NCI-H1436 (cell line): ENCODE measurements at places on chromosomes 1 and 21.

DNA sequence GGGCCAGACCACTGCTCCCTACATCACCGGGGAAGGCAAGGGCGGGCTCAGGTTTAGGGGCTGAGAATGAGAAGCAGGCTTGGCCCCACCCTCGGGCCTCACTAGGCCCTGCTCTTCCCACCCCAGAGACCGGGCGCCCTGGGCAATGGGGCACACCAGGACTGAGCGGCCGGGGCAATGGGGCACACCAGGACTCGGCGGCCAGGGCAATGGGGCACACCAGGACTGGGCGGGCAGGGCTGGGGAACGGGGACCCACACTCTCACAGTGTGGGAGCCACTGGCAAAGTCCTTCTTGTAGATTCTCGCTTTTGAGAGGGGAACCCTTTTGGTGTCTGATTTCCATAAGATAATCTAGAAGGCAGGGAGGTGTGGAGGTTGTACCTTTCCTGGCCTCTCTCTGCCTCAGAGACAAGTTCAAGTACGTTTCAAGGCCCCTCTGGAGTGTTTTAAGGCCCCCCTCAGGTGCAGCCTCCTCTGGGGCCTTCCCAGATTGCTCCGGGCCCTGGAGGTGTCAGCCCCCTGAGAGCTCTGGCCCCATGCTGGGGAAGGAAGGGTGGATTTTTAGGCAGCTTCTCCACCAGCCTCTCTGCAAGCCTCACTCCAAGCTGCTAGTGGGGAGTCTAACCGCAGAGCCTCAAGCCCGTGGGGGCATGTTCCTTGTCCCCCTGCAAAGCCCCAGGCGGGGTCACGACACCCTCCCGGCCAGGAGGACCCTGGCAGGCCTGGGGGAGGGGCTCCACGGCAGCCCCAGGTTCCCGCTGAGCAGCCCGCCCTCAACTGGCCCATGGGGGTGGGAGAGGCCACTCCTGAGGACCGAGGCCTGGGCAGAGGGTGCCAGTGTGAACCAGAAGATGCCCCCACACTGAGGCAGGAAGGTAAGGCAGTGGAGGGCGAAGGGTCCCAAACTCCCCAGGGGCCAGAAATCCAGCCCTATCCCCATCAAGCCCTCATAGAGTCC is 66.2 kb downstream of the ARHGEF16 start:
- no peak for DNase-seq

- no peak for DNase-seq
These were observed 115.0 kb downstream of the BACH1 start for GRCh38 chr21:29413683-29414082.

DNA sequence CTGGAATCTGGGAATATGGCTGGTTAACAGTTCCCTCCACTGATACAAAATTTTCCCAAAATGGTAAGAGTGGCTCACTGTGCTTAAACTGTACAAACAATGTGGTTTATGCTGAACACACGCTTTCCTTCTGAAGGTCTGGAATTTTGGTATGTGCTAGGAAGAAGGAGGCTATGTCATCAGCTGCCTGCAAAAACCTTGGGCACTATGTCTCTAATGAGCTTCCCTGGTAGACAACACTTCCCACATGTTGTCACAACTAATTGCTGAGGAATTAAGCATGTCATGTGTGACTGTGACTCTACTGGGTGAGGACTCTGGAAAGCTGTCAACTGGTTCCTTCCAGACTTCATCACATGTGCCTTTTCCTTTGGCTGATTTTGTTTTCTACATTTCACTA is 29.2 kb downstream of the IPP start:
- no peak for DNase-seq

GRCh38 chr1:7025013-7025412 is 239.8 kb downstream of the CAMTA1 start:
- no peak for DNase-seq

DNA sequence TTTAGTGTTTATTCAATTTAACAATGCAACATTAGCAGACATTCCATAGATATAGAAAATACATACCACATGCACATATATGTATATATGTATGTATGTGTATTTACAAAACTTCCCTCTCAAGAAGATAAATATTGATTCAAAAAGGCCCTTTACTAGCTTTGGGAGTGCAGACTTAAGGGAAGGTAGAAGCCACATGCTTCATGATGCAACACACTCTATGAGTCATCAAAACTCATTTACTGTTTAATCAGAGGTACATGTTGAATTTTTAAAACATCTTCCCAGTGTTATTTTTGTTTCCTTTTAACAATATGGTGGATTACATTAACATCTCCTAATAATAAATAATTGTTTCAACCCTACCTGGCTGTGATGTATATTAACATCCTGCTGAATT is 61.4 kb upstream of the KIRREL1 start:
- no peak for DNase-seq

- DNase-seq, result no peak
These were observed 6.6 kb downstream of the HEYL start for GRCh38 chr1:39632682-39633417.

DNA sequence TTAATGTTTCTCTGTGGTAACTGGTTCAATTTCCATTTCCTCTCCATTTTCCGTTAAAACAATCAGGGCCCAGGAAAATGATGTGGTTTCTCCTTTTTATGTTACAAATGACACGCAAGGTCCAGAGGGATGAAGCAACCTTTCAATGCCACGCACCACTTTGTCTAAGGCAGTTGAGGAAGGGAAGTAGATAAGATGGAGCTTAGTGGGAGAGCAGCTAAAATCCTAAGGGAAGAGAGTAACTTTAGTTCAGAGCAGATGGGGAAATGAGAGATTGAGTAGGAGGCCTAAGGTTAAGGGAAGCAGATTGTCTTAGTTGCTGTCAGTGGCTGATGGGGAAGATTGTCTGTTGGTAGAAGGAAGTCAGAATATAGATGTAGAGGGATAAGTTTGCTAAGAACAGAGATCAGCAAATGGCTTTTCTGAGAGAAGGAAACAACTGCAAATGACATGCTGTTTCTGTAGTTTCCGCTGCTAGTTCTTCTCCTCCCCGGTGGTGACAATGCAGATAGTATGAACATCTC is 660 bp downstream of the CD1C start:
- DNase-seq, result no peak

- no peak for DNase-seq
These were observed 7.2 kb upstream of the COL6A1 start for GRCh38 chr21:45974073-45975019.

GRCh38 chr1:41322101-41322661 is 39.1 kb upstream of the FOXO6 start:
- DNase-seq, result no peak

DNA sequence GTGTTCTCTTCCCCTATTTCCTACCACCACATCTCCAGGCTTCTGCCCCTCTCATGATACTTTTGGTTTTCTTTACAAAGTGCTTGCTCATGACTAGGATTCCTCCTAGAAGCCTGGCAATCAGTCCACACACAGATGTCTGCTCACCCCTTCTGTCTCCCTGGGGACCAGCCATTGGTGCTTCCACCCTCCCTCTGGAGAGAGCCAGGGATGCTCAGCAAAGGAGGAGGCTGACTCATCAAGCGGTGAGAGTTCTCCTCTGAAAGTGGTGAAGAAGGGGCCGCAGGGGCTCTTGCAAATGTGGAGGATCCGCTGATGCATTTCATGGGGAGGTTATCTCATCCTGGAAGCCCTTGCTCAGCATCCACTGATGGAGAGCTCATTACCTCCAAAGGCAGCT is 14.5 kb downstream of the NT5C1A start:
- DNase-seq, result no peak

GRCh38 chr1:4128616-4129015 is 228.5 kb upstream of the C1orf174 start:
- DNase-seq, result no peak

- no peak for DNase-seq
These were observed 25.5 kb upstream of the NTPCR start for GRCh38 chr1:232924874-232925273.

- no peak for DNase-seq
These were observed 4.3 kb downstream of the TCHH start for GRCh38 chr1:152110860-152111514.

- DNase-seq, result no peak
These were observed 262.9 kb downstream of the OMA1 start for GRCh38 chr1:58283388-58284224.

GRCh38 chr1:43321331-43321891 is 16.2 kb upstream of the MPL start:
- no peak for DNase-seq

DNA sequence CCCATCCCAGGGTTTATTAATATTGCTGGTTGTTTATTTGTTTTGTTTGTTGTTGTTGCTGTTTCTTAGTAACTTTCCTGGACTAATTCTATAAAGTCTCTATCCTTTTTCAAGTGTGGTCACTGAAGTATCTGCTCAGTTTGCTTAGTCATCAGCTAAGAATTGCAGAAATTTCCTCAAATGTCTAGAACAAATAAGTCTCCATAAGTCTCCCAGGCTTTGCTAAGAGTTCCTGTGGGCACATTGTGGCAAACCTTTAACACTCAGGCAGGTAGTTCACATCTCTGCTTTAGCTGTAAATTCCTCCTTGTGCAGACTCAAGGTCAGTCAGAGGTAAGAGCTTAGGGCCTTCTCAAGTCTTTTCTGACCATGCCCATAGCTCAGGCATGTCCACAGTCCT is 38.9 kb upstream of the C1orf185 start:
- DNase-seq, result no peak

GRCh38 chr1:31760471-31761470 is 3.4 kb downstream of the ADGRB2 start:
- peak; percentile 60 for DNase-seq

DNA sequence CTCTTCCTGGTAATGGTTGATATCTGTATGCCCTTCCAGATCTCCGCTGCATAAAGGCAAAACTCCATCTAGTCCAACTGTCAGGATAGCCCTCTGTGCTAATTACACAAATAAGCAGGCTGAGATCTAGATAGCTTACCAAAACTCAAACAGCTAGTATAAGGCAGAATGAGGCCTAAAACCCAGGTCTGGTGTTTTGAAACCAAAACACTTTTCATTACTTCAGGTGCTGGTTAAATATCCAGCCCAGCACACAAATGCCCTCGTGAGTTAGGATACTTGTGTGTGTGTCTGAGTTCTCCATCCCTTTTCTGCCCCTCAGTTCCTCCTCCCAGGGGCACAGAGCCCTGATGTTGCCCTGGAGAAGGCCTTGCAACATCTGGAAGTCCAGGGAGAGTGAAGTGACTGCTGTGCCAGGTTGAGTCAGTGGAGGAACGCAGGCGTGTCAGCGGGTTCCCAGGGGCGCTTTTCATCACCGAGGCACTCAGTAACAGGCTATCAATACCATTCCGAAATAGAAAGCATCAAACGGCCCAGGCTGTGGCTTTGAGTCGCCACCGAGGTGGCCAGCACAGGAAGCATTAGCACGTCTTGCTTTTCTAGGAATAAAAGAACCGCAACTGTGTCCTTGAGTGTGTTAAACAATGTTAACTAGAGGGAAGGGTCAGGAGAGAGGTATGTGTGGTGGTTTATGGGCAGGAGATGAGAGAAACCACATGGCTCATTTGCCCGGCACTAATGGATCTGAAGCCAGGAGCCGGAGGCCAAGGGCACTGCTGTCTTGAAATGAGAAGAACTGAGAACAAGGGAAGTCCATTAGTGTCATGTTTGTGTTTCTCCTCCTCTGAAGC is 90.7 kb upstream of the WLS start:
- no peak for DNase-seq
